ENCODE measurements at places on chromosomes 4 and X.
A peak's percentile ranks its signal among the peaks of the same experiment; 100 is the strongest.

DNA sequence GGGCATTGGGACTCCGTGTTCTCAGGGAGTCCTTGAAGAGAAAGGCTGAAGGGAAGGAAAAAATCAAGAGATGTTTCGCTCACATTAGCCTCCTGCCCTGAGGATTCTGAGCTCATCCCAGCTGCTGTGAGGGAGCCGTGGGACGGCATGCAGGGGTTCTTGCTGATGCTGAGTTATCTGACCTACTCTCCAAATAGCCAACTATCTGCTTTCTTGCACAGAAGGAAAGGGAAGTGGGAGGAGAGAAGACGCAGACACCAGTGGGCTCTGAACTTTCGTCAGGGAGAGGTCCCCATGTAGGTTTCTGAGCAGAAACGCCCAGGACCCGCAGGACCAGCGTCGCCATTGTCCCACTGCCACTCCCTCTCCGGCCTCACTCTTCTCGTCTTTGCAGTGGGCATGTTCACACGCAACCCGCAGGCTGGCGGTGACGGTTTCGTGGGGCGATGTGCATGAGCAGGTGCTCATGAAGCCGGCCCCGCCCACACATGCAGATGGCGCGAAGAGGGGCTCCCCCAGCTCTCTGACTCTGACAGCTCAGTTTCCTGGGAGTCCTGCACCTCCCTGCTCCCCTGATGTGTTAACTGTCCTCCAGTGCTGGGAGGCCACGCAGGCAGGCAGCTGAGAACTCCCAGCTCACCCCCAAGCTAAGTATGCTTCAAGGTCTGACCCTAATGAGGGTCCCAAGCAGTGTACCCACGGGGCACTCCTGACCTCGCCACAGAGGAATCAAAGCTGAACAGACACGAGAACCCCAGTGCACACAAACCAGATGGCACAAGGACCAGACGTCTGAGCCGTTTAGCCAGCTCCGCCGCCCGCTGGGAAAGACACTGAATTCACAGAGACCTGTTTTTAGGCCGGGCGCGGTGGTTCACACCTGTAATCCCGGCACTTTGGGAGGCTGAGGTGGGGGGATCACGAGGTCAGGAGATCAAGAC lies 13.6 kb upstream of the ABLIM2 start:
- DNase-seq, result peak; percentile 49

GRCh38 chr4:159077702-159078495 lies 25.0 kb upstream of the RAPGEF2 start:
- DNase-seq, result no peak

DNA sequence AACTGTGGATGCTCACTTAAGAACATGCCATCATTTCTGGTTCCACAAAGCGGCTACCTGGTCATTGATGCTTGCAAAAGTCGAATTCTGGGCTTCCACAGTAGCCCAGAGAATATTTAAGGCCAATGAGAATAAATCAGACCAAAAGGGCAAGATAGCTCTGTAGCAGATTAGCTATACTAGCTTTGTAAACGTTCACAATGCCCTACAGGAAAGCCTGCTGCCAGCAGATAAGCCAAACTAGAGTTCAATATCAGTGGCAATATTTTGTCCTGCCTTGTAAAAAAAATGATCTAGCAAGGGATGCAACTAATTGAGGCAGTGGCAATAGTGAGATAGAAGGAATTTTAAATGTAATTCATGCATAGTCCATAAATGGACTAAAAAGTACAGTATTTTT lies 387.7 kb upstream of the TEX13C start:
- DNase-seq, result no peak

DNA sequence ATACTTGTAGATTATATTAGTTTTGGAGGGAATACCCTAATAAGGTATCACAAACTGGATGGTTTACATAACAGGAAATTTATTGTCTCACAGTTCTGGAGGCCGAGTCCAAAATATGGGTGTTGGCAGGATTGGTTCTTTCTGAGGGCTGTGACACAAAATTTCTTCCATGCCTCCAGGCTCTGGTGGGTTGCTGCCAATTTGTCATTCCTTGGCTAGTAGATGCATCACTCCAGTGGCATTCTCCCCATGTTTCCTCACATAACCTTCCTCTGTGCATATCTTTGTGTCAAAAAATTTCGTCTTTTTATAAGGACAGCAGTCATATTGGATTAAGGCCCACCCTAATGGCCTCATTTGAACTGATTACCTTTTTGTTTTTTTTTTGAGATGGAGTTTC lies 49.3 kb downstream of the APELA start:
- no peak for DNase-seq

DNA sequence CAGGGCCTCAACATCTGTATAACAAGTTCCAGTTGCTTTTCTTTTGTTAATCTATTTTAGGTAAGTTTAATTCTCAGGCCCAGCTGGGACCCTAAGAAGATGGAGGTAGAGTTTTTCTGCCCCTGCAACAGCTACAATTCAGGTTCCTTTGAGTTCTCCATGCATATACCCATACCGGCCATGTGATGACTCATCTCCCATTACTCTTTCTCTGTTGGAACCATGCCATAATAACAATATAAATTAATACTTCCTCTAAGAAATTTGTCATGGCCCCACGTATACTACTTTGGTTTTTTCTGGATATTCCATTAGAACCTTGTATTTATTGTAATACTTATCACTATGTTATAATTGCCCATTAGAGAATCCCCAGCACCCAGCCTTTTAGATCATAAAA lies 1.3 kb upstream of the INTU start:
- DNase-seq, result no peak
